Small intestine (tissue), 16 donors: ENCODE measurements at places on chromosomes 5 and 9. TPM values are rescaled to one million over a fixed set of nuclear protein-coding genes. Genes with fewer than 3 reads are reported as not detected.

The PAEP gene
- polyA plus RNA-seq = not detected

The ENTR1 gene
- polyA plus RNA-seq = 25.7 TPM

The TMEM171 gene
- polyA plus RNA-seq = 6.3 TPM

The CDKN2B-AS1 gene
- 8.7 TPM for polyA plus RNA-seq

The COL15A1 gene
- polyA plus RNA-seq = 4.2 TPM

The CBY3 gene
- polyA plus RNA-seq = not detected

The OR1J2 gene
- not detected for polyA plus RNA-seq

- no peak overlapping the region for H3K27ac ChIP-seq
- no peaks in the 10 kb centered on the region for H3K4me1 ChIP-seq
- H3K36me3 ChIP-seq = no peaks in the 10 kb centered on the region
- no peaks in the 10 kb centered on the region for H3K27me3 ChIP-seq
- no peak overlapping the region for H3K4me3 ChIP-seq
Measured at GRCh38 chr5:95059636-95060035, 225.3 kb downstream of the MCTP1 start.

DNA sequence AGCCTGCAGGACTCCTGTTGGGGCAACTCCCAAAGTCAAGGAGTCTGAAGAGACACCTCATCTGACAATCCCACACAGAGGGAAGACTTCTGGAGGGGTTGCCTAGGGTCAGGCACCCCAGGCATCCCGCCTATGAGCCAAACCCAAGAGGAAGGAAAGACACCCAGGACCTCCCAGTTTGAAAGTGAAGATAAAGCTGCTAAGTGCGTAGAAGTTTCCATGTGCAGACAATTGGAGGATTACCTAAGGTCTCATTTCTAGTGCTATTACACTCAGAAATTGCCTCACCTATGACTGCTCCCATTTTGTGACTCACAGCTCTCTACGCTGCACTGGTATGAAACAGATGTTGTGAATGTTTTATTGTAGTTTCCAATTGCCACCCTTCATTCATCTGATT is 322.9 kb downstream of the SLIT3 start:
- no peak for DNase-seq
- H3K27ac ChIP-seq = no peak overlapping the region
- no peaks in the 10 kb centered on the region for H3K36me3 ChIP-seq
- peaks cover 2% of the 10 kb centered on the region for H3K27me3 ChIP-seq
- H3K4me1 ChIP-seq = no peaks in the 10 kb centered on the region

DNA sequence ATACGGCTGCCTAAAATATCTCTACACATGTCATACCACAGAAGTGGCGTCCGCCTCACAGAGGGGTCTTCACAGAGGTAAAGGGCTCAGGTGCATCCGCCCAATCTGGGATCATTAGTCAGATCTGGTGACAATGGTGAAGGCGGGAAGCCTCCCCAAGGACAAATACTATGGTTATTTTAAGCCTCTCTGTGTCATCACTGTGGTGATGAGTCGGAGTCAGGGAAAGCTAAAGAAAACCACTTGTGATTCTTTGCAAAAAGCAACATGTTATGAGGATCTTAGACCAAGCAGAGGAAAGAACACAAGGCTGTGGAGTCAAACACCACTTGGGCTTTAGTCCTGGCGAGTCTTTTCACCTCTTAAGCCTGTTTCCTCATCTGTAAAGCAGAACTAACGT is 190.4 kb downstream of the DRD1 start:
- no peak overlapping the region for H3K4me3 ChIP-seq
- no peaks in the 10 kb centered on the region for H3K27me3 ChIP-seq
- H3K36me3 ChIP-seq = no peaks in the 10 kb centered on the region
- no peaks in the 10 kb centered on the region for H3K4me1 ChIP-seq

DNA sequence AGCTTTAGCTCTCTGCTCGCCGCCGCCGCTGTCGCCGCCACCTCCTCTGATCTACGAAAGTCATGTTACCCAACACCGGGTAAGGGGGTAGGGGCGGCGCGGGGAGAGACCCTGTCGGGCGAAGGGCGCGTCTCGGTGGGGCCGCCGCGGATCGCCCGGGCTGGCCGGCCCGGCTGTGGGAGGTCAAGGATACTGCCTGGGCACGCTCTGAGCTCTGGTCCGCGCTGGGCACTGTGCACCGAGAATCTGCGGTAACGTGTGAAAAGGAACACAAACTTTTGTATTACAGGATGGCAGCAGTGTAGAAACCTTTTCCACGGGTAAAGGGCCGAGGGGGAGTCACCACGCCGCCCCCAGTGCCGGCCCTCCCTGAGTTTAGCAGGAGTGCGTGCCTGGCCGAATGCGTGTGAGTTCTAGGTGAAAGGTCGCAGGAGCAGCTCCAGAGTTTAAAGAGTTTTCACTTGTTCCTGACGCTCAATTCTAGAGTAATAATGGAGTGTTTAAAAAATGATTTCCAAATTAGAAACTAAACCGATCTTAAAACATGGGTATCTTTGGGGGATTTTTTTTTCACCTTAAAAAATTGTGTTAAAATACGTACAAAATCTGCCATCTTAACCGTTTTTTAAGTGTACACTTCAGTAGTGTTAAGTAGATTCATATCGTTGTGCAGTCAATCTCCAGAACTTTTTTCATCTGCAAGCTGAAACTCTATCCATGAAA is at the start of gene HSDL2:
HSDL2 (plus strand) TSS at position 7 of the 723 bp plus-strand sequence; CDS start at position 63, 56 bp downstream.
- H3K4me1 ChIP-seq = peaks cover 2% of the 10 kb centered on the region
- H3K27me3 ChIP-seq = no peaks in the 10 kb centered on the region
- DNase-seq = no peak
- H3K36me3 ChIP-seq = no peaks in the 10 kb centered on the region
- H3K4me3 ChIP-seq = peak within 1 kb of the TSS; percentile 69

- no peak overlapping the region for H3K4me3 ChIP-seq
- DNase-seq = no peak
- no peaks in the 10 kb centered on the region for H3K4me1 ChIP-seq
- H3K27me3 ChIP-seq = no peaks in the 10 kb centered on the region
Measured at GRCh38 chr5:112237456-112237855, 181.6 kb downstream of the EPB41L4A start.

- no peak for DNase-seq
- H3K4me1 ChIP-seq = no peaks in the 10 kb centered on the region
- no peak overlapping the region for H3K27ac ChIP-seq
- no peaks in the 10 kb centered on the region for H3K36me3 ChIP-seq
Measured at GRCh38 chr9:121912812-121913627, 180.1 kb downstream of the TTLL11 start.

DNA sequence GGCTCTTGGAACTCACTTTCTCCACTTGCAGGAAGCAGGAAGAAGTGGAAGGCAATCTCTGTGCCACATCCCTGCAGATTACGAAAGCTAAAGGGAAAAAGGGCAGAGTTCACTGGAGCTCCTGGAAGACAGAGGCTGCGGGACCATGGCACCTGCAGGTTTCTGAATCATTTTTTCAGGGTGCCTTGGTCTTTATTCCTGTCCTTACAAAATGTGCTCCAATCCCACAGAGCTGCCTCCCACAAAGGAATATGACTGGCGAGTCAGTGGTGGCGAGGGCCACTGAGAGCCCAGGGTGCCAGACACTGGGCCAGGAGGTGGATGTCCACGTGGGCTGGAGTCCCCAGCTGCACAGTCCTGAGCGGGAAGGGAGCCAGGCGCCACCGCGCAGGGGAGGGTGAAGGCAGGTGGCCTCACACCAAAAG is 183.0 kb downstream of the FANCC start:
- no peaks in the 10 kb centered on the region for H3K36me3 ChIP-seq
- peaks cover 18% of the 10 kb centered on the region for H3K4me1 ChIP-seq
- no peak overlapping the region for H3K4me3 ChIP-seq
- peak overlapping the region; percentile 6 for H3K27ac ChIP-seq
- no peaks in the 10 kb centered on the region for H3K27me3 ChIP-seq

DNA sequence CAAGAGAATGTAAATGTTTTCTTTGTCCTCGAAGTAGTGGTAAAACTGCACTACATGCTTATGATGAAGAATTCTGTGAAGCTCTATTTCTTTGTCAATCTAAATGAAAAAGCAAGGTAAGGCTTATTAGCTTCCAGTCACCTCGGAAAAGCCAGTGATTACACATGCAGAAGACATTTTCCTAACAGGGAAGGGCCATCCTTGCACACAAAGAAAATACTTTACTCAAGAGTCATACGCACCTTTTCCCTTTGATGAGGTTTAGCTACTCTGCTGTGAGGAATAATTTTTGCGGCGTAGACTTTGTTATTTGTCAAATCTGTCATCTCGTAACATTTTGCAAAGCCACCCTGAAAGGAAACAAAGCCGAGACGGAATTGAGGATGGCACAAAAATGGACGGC is 1.1 kb downstream of the PLK2 start:
- peaks cover 7% of the 10 kb centered on the region for H3K36me3 ChIP-seq
- peak overlapping the region; percentile 68 for H3K4me3 ChIP-seq
- H3K27ac ChIP-seq = peak overlapping the region; percentile 99
- H3K27me3 ChIP-seq = no peaks in the 10 kb centered on the region

- H3K27me3 ChIP-seq = no peaks in the 10 kb centered on the region
- DNase-seq = no peak
- no peaks in the 10 kb centered on the region for H3K36me3 ChIP-seq
- no peaks in the 10 kb centered on the region for H3K4me1 ChIP-seq
- H3K27ac ChIP-seq = no peak overlapping the region
- H3K4me3 ChIP-seq = no peak overlapping the region
Measured at GRCh38 chr5:141729387-141730006, 47.5 kb upstream of the ARAP3 start.

DNA sequence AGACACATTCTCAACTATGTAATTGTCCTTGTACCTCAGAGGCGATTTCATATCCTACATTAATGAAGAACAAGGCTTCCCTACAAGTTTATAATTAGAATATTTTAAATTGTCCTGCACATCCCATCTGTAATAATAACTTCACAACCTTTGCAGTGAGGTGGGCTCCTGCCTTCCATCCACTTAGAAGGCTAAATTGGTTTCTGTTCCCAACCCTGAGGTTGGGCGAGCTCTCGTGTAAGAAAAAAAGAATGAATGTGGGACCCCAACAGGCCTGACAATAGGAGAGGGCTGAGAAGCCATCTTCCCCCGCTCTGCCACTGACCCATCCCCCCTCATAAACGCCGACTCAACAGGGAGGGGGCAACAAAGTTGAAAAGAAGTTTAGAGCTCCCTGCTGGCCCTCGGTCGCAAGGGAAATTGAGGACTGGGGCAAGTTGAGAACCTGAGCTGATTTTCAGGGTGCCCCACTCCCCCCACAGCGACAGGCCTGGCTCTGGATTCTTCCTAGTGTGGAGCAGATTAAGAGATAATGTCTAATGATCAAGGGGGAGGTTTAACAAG is 9.4 kb downstream of the BARHL1 start:
- H3K4me3 ChIP-seq = no peak overlapping the region
- H3K27me3 ChIP-seq = peaks cover 55% of the 10 kb centered on the region
- H3K36me3 ChIP-seq = peaks cover 2% of the 10 kb centered on the region
- DNase-seq = no peak

- no peaks in the 10 kb centered on the region for H3K4me1 ChIP-seq
- no peak overlapping the region for H3K4me3 ChIP-seq
- no peak for DNase-seq
- H3K27ac ChIP-seq = no peak overlapping the region
- no peaks in the 10 kb centered on the region for H3K27me3 ChIP-seq
- H3K36me3 ChIP-seq = no peaks in the 10 kb centered on the region
Measured at GRCh38 chr9:18942801-18943200, 90.2 kb downstream of the SAXO1 start.

GRCh38 chr5:53059281-53059680 is 50.3 kb downstream of the MOCS2 start:
- DNase-seq = no peak
- no peaks in the 10 kb centered on the region for H3K27me3 ChIP-seq
- H3K4me1 ChIP-seq = no peaks in the 10 kb centered on the region
- H3K4me3 ChIP-seq = no peak overlapping the region
